Sigmoid colon (tissue), 7 donors: ENCODE measurements at places on chromosomes 4 and X. TPM values are rescaled to one million over a fixed set of nuclear protein-coding genes. Genes with fewer than 3 reads are reported as not detected.

The SSX1 gene
- not detected for total RNA-seq

The MAGEA4 gene
- total RNA-seq: not detected

The PITX2 gene
- total RNA-seq: not detected

The TMPRSS11F gene
- not detected for total RNA-seq

The FIP1L1 gene
- 33.7 TPM for total RNA-seq

The TCEANC gene
- total RNA-seq: 8.7 TPM

The TLR8 gene
- 2.6 TPM for total RNA-seq

The EXOC1 gene
- total RNA-seq: 14.5 TPM

The AFP gene
- not detected for total RNA-seq

The HCCS gene
- 17.6 TPM for total RNA-seq

The CXCL1 gene
- 5.4 TPM for total RNA-seq

The SSX7 gene
- not detected for total RNA-seq

The ASB12 gene
- total RNA-seq: not detected

The XG gene
- total RNA-seq: not detected

The NEXMIF gene
- total RNA-seq: 5.8 TPM
